SK-MEL-5 (cell line): ENCODE measurements at places on chromosomes 3 and 15. TPM values are rescaled to one million over a fixed set of nuclear protein-coding genes. Genes with fewer than 3 reads are reported as not detected.

MELTF gene
- 188 and 210 TPM in 2 replicates for total RNA-seq

COLQ gene
- 0.08 TPM in 1 of 2 replicates, not detected in the other for total RNA-seq

GOLGA6L4 gene
- 0.29 and 0.32 TPM in 2 replicates for total RNA-seq

COX17 gene
- total RNA-seq, result 75.3 and 78.4 TPM in 2 replicates

- peak; percentile 59 for DNase-seq
Observed at GRCh38 chr3:57221883-57222282, 5.6 kb upstream of the APPL1 start.

GRCh38 chr3:50268703-50269451 lies at the start of gene SEMA3B:
Gene SEMA3B, plus strand, starts transcription at chr3:50269147. Its CDS starts 94 bp downstream, at chr3:50269241.
- DNase-seq, result no peak

- no peak for DNase-seq
Observed at GRCh38 chr3:7489417-7489816, 628.5 kb downstream of the GRM7 start.

- DNase-seq, result no peak
Observed at GRCh38 chr3:13473020-13473419, 7.1 kb upstream of the HDAC11 start.

DNA sequence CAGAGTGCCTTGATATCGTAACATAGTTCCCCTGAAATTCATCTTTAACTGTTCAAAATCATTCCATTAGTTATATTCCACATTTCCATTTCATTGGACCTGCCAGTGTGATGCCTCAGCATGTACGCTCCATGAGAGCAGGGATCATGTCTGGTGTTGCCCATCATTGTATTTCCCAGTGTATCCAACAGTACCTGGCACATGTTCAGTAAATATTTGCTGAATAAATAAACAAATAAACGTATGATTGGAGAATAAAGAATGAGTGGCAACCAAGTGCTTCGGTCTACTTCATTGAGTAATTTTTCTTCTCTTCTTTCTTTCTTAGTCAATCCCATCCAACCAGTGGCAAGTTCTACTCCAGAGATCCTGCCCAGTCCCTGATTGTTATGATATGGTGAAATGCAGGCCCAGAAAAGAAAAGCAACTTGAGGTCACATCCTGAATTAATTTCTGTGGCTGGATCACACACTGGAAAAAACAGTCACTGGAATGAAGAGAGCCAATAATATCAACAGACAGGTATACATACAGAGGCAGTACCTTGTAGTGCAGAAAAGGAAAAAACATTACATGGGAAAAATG lies 101.2 kb downstream of the PLCH1 start:
- DNase-seq, result no peak

DNA sequence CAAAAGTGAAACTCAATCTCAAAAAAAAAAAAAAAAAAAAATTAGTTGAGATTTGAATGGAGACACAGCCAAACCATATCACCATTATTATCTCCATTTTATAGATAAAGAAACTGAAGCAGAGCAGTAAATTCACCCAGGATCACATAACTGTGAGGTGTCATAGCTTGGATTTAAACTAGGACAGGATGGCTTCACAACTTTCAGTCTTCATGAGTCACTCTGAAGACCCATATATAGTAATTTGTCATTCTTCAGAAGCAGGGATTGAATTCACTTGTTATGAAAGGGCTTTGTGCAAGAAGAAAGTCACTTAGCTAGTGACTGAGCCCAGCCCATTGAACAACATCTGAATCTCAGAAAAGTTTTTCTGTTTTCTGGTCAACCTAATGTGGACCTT lies 60.5 kb upstream of the LRIG1 start:
- DNase-seq, result no peak
